ENCODE measurements at places on chromosomes 1 and 21.

DNA sequence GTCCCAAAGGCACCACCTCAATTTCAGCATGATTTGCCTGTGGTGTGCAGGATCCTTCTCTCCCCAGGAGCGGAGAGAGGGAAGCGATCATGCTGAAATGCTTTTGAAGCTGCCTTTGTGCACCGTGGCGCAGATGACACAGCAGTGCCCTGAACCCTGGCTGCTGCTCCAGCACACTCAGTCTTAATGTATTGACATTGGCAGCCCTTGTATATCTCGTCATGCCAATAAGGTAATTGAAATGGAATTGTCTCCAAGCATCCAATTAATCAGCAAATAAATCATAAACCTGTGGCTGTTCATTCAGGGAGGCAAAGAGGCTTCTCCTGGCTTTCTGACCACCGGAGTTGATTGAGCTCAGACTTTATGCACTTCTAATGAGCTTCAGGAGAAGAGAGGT lies 139.8 kb downstream of the KAZN start:
- no peak for DNase-seq

DNA sequence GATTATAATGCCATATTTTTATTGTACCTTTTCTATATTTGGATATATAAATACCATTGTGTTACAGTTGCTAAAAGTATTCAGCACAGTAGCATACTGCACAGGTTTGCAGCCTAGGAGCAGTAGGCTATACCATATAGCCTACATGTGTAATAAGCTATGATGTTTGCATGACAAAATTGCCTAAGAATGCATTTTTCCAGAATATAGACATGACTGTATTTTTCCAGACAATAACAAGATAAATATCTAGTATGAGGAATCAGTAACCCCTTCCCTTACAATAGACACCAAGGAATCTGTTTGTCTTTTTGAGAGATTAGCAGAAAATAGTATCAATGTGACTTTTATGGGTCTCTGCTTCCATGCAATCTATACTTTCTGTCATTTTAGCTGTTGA lies 228.6 kb downstream of the GRIK1 start:
- DNase-seq: no peak

DNA sequence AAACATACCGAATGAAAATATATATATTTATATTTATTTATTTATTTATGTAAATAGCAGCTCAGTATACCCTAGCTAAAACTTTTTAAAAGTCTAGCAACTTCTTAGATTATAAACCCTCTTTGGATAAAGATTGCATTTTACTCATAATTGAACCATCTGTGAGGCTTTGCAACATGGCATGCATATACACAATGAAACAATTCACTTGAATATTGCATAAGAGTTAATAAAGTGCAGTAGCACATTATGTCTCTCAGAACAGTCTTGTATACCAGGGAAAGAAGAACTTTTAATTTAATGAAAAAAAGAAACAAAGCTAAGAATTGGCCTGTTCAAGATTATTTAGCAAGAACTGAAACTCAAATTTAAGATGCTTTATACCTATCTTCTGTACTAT lies 1363.9 kb upstream of the ADGRL2 start:
- DNase-seq: no peak

GRCh38 chr1:213530611-213531320 lies 457.0 kb upstream of the PROX1 start:
- DNase-seq: no peak

GRCh38 chr1:16133007-16133961 lies 22.6 kb downstream of the EPHA2 start:
- DNase-seq: no peak

DNA sequence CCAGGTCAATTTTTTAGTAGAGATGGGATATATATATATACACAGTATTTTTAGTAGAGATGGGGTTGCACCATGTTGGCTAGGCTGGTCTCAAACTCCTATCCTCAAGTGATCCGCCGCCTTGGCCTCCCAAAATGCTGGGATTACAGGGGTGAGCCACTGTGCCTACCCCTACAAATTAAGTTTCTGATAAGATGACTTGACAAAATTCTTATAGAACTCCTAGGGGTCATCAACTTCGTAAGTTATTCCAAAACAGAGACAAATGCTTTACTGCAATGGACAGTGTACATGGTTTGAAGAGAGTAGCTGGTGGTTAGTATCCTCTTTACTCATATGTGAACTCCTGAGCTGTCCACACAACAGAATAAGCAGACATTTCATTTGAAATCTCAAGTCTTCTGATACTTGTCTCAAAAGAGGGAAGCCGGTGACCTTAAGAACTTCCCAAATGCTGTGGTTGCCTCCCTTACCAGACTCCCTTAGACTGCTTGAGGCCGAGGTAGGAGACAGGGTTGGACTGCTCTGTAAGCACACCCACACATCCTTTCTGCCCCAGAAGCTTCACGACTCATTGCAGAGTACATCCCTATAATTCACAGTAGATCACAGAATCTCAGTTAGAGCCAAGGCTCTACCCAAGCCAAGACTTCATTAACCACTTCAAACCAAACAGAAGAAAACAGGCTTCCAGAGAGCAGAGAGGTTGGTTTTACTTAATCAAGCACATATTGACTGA lies 244.1 kb upstream of the IRF2BP2 start:
- no peak for DNase-seq

GRCh38 chr1:27530192-27530591 lies 40.2 kb upstream of the WASF2 start:
- DNase-seq: no peak

DNA sequence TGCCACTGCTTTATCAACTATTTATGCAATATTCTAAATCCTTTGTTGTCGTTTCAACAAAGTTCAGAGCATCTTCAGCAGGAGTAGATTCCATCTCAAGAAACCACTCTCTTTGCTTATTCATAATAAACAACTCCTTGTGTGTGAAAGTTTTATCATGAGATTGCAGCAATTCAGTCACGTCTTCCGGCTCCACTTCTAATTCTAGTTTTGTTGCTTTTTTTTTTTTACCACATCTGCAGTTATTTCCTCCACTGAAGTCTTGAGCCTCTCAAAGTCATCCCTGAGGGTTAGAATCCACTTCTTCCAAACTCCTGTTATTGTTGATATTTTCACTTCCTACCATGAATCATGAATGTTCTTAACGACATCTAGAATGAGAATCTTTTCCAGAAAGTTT lies 14.8 kb upstream of the ETS2 start:
- no peak for DNase-seq

DNA sequence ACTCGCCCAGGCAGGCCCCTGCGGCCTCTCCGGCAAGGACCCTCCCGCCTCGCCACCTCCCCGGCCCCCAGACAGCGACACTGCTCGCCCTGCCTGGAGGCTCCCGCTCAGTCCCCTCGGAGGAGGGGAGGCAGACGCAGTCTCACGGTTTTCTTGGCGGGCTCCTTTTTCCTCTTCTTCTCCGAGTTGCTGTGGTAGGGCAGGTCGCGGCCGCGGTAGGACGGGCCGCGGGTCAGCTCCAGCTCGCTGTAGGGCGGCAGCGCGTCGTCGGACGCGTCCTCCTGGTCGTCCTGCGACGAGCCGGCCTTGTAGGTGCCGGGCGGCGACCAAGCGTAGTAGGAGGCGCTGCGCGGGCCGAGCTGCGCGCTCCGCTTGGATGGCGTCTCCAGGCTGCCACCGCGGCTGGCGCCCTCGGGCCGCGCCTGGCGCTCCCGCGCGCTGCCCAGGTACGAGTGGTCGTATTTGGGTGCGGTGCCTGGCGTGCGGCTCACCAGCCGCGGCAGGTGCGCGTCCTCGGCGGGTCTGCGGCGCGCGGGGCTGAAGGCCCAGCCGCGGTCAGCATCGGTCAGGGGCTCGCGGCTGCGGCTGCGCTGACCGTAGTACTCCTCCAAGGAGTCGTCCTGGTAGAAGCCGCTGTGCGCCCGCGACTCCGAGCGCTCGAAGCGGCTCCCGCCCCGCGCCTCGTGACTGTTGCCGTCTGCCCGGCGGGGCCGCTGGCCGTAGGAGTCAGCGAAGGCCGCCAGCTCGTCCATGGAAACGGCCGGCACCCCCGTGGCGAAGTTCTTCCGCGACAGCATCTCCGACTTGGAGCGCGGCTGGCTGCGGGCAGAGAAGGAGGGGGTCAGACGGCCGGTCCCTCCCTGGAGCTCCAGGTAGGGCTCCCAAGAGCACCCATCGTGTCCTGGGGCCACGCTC lies 44.8 kb upstream of the TADA1 start:
- no peak for DNase-seq

DNA sequence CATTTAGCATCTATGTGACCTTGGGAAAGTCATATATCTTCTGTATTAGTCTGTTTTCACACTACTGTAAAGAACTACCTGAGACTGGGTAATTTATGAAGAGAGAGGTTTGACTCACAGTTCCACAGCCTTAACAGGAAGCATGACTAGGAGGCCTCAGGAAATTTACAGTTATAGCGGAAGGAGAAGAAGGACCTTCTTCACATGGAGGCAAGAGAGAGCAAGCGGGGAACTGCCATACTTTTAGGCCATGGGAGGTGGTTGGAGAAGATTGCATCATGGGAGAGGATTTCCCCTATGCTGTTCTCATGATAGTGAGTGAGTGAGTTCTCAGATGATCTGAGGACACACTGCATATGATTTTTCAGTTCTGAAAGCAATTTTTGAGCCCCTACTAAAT lies 87.9 kb downstream of the CLEC20A start:
- no peak for DNase-seq

DNA sequence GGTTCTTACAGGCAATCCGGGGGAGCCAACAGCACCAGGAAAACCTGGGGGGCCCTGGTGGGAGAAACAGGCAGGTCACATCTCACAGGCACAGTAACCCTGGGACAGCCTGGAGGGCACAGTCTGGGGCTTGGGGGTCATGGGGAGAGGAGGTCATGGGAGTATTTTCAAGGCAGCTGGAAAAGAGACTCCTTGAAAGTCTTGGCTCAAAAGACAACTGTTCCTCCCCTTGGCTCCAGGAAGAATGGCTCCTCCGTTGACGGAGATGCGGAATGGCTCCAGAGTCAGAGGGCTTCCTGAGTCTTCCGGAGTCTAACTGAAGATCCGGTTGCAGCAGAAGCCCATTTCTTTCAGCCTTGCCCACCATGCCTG lies 25.9 kb upstream of the PEF1 start:
- DNase-seq: no peak

DNA sequence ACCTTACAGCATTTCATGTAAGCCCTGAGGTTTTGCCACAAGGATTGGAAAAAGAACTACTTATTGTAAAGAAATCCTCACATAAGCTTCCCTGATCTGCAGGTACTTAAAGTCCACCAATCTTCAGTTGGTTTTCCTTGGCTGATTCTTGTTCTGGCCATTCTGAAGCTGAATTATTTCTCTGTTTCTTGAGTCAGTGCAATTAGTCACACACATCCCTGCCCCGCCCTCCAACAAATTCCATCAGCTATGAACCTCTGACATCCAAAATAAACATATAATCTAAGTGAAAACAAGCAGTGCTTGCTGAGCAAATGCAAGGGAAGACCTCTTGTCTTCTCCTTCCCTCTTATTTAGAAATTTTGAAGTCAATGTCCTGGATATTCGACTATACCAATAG lies 8.2 kb upstream of the FNDC7 start:
- no peak for DNase-seq

- no peak for DNase-seq
Measured at GRCh38 chr1:230031131-230031530, 35.9 kb upstream of the GALNT2 start.

GRCh38 chr1:181023265-181024057 lies 791 bp upstream of the STX6 start:
- no peak for DNase-seq

- DNase-seq: no peak
Measured at GRCh38 chr1:204272505-204272904, 58.7 kb upstream of the GOLT1A start.

DNA sequence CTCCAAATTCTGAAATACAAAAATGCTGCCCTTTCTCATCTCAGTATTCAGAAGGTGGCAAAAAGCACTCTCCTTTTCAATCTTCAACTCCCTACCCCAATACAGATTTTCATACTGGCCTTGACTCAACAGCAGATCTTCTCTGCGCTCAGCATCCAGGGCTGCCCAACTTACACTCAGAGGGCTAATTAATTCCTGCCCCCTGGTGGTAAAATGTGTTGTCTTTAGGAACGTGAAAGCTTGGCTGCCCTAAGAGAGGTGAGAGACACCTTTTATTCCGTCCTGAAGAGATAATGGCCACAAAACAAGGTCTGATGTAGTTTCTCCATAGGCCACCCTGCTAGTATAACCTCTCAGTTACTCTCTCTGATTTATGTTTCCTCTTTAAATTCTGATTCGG lies 25.0 kb downstream of the KRTAP24-1 start:
- no peak for DNase-seq

- peak; percentile 8 for DNase-seq
Measured at GRCh38 chr1:110176299-110176956, 26.1 kb downstream of the SLC6A17 start.

GRCh38 chr1:197152662-197153061 lies 6.2 kb upstream of the ASPM start:
- DNase-seq: no peak

DNA sequence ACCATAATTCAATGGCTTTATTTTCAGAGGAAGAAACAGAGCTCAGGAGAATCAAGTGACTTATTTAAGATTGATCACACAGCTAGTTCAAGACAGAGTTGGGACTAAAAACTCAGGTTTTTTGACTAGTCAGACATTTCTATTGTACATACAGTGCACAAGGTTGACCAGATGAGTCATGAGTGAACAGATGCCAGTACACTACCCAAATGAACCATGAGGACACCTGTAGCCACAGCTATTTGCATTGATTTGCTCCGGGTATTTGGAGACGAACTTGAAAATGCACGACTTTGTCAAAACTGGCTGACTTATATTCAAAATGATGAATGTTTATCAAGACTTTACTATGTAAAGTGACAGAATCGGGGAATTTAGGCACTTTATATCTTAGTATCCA lies 161.7 kb upstream of the ST6GALNAC5 start:
- DNase-seq: no peak

- DNase-seq: no peak
Measured at GRCh38 chr1:34754964-34755637, at the start of gene GJB5. Gene GJB5, plus strand, starts transcription at chr1:34755047. Its CDS starts 2,284 bp downstream, at chr1:34757331.

- no peak for DNase-seq
Measured at GRCh38 chr1:219784660-219785381, 143.5 kb downstream of the SLC30A10 start.

DNA sequence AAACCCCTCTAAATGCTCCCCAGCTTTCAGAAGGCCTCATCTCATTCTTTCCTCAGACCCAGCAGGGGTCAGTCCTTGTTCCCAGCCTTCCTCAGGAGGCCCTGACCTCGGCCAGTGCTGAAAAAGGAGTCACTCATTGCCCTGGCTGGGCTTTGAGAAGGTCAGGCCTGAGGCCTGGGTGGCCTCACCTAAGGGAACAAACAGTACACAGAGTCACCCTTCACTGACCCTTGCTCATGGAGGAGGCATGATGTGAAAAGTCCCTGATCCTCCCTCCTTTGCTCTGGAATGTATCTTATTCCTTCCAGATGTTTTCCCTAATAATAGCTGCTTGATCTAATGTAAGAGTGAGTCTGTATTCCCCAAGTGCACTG lies 117.7 kb upstream of the SLC44A3 start:
- no peak for DNase-seq

GRCh38 chr1:226763905-226764264 lies 24.8 kb upstream of the ITPKB start:
- peak; percentile 34 for DNase-seq

All from SK-N-MC (cell line).